Stimulated activated CD8-positive, alpha-beta memory T cell treated with anti-CD3 and anti-CD28 coated beads, Interleukin-2, amount 100 ng/mL, for 48 hours (primary cell): ENCODE measurements at places on chromosomes 2 and 18.
A peak's percentile ranks its signal among the peaks of the same experiment; 100 is the strongest.

DNA sequence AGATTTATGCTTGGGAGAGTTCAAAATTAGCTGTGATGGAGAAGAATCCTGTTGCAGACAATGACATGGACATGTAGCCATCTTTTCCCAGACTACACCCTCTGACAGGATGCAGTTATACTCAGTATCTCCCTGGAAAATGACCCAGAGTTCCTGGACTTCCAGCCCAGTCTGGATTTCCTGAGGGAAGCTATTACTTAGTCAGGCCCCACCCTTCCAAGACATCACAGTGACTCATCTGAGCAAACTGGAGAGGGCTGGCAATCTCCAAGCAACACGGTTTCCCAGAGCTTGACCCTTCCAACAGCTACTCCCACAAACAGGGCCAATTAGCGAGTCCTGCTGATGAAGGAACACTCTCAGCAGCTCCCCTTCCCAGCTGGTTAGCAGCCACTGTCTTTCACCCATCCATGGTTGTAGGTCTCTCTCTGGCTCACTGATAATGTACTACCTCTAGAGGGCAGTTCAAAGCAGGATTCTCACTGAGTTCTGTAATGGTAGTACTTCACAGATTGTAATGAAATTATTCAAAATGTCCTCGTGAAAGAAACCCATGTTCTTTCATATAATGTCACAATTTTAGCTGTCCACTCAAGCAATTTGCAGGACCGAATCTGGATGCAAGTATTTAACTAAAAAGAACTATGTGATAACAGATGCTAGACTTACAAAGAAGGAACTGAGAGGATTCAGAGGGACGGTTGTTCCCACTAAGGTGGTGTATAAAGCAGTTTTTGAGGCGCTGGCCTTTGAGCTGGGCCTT lies 110.2 kb downstream of the MDH1 start:
- no peak for DNase-seq

GRCh38 chr2:85421260-85422071 lies 3.0 kb downstream of the SH2D6 start:
- no peak for DNase-seq

DNA sequence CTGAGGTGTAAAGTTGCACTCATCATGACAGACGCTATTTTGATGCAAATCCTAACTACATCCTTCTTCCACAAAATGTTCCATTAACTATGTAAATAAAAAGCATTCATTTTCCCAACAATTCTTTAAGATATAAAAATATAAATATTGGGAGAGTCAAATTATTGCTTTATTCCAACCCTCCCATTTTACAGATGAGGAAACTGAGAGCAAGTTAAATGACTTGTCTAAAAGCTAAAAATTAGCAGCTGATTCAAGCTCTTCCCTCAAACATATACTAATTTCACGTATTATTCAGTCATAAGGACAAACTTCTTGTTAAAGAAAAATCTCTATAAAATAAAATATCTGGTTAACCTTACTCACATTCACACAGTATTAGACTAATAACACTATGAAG lies 16.8 kb downstream of the KDSR start:
- DNase-seq, result no peak

DNA sequence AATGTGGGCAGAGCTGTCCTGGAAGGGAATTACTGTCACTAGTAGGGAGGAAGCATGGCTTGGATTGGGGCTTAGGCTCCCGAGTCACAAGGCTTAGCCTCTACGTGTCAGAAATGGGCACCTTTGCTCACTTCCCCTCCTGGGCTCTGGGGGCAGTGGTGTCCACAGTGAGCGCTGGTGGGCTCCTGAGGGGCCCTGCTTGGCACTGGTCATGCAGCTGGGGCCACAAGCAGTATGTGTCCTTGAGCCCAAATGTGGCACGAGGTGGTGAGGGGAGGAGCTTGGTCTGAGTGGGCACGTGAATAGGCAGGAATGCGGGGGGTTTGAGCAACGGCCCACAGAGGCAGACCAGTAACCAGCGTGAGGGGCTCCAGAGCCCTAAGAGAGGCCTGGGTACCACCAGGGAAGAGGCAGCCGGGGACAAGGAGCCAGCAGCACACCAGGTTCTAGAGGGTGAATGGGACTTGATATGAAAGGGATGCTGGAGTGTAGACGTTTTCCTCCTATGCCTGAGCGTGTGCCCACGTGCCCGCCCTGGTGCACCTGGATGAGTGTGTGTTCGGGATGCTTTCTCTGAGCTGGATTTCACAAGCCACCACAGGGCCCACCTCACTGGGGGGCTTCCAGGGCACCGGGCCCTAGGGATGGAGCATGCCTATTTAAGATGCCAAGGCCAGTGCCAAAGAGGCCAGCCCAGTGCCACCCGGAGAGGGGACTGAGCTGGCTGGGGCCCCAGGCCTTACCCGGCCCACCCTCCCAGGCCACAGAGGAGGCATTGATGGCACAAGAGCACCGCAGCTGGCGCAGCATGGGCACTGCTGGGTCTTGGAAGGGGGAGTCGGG lies 22.8 kb upstream of the PTMA start:
- no peak for DNase-seq

DNA sequence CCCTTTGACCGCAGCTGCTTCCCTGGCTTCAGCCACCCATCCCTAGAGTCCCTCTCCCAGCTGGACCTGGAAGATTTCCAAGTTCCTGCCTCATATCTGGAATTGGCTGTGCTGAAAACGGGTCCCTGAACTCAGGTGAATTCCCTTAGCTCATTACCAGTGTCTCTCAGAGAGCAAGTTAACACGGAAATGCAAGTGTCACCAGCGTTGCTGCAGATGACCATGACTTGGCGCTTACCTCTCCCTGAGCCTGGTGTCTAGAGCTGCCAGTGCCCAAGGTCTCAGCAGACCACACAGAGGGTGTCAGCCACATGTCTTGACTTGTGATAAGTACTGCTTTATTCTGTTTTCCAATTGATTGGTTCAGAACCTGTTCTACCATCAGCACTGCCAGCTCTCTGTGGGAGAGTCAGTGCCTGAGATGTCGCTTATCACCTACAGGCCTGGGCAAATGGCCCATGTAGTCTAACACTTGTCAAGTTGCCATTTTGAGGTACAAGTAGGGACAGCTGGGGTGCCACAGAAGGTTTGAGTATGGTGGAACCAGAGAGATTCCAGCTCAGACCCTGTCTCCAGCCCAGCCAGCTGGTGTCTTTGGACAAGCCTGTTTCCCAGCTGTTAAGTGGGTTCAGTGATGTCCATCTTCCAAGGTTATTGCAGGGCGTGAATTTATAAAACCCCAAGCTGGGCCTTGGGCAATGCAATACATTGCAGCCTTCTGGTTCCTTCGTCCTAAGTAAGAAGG lies 48.7 kb downstream of the LYPD1 start:
- no peak for DNase-seq

- DNase-seq, result no peak
Observed at GRCh38 chr2:73035899-73036711, 35.4 kb downstream of the SFXN5 start.

DNA sequence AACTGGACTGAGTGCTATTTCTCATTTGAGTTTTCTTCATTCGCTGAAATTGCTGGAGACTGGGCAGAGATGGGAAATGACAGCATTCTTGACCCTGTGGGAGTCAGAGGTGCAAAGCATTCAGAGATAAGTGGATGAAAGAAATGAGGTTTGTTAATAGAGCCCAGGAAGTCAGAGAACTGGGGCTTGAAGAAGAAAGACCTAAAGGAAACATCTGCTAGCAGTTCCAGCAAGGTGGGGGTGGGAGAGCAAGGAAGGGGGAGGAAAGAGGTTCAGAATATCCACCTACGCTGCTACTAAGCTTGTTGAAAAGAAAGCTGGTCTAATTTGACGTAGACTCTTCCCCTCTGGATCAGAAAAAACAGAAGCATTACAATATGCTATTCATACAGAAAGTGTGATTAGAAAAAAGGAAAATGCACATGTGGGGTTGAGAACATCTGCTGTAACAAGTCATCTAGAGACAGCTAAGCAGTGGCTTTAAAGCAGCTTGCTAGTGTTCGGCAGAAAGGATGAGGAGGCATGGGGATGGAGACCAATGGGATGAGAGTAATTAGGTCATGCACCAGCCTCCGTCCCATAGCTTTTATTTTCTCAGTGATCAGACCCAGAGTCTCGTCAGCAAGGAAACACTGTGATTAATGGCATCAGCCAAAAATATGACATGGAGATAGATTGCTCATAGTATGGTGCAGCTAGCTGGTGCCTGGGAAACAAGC lies 29.7 kb downstream of the NAB1 start:
- DNase-seq, result no peak

GRCh38 chr2:144240656-144241339 lies 279.1 kb downstream of the ZEB2 start:
- no peak for DNase-seq

DNA sequence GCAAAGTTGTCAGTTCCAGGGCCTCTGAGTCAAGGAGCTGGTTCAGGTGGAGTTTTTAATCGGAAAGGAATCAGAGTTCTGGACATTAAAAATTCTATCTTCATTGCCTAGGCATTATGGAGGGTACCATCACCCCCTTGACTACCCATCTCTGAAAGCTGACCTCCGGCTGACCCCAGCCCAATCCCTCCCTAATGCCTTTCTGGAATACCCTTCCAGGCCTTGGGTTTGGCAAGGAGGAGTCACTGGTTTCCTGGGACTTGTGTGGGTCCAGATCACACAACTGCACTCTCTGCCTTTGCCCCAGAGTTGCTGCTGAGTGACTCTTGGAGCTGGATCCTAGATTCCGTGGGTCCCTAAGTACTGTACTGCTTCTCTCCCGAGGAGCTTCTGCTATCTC lies 1.0 kb upstream of the OSR1 start:
- DNase-seq, result no peak

DNA sequence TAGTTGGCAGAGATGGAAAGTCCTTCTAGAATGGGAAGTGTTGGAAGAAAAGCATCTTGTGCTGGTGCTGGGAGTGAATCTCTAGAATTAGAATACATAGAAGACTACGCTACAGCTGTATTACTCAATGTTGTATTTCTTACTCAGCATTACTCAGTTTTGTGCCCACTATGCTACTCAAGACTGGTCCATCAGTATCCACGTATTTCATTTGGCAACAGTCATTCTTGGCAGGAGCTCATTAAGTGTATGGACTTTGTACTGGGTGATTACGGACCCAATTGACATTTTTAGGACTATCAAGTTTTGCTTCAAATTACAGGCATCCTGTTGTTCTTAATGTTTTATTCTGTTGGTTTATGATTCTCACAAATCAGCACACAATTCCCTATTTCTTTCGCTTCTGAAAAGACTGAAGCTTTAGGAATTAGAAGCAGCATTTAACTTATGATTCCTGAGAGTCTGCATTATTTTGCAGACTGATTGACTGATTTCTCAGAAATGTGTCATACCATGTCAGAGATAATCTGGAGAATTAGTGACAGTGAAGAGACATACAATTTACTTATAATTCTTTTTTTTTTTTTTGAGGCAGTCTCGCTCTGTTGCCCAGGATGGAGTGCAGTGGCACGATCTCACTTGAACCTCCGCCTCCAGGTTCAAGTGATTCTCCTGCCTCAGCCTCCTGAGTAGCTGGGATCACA lies 136.9 kb downstream of the MYO3B start:
- no peak for DNase-seq

DNA sequence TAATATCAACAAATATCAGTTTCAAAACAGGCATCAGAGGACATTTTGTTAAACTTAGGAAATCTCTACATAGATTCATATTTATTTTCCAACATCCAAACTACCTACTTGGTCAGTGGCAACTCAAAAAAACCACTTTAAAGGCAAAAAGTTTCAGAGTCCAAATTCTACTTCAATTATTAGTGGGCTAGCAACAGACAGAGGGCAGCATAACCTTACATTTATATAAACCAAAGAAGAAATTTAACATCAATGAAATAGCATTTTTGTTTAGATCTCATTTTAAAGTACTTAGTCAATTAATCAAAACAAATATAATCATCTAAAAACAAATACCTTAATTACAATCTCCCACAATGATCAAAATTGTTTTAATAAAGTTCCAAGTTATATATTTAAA lies 33.3 kb downstream of the RTTN start:
- no peak for DNase-seq

DNA sequence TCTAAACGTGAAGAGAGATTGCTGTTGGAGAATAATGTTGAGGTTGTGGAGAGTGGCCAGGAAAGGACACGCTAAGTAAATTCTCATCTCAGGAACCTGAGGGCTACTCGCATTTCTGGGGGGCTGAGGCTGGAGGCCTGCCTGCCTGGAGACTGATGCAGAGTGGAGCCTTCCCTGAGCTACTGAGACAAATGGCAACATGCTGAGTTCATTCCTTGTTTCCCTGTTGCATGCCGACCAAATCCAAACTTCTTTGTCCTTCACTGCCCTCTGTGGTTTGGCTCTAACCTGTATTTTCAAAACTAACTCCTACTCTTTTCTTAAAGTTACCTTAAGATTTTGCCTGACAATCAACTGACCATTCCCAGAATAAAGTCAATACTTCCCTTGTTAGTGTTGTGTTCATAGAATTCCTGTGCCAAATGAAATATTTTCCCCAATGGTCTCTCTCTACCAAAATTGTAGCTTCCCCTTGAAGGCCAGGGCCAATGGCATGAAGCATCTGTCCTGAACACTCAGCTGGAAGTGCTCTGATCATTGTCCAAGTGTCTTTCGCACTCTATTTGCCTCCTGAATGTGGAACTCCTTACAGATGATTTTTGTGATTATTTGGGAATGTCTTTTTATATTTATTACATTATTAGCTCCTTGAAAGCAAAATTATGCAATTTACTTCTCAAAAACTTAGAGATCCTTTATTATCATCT lies 1085.6 kb downstream of the SOCS6 start:
- DNase-seq, result no peak

- no peak for DNase-seq
Observed at GRCh38 chr18:58227361-58227930, 183.4 kb downstream of the NEDD4L start.

- DNase-seq, result peak; percentile 82
Observed at GRCh38 chr2:112584134-112584890, at the start of gene CHCHD5. CHCHD5 (plus strand) TSS chr2:112584609; CDS start chr2:112584648, 39 bp downstream.

- DNase-seq, result no peak
Observed at GRCh38 chr2:134466141-134466540, 212.3 kb downstream of the MGAT5 start.

GRCh38 chr2:222504719-222505118 lies 80.4 kb downstream of the SGPP2 start:
- no peak for DNase-seq

DNA sequence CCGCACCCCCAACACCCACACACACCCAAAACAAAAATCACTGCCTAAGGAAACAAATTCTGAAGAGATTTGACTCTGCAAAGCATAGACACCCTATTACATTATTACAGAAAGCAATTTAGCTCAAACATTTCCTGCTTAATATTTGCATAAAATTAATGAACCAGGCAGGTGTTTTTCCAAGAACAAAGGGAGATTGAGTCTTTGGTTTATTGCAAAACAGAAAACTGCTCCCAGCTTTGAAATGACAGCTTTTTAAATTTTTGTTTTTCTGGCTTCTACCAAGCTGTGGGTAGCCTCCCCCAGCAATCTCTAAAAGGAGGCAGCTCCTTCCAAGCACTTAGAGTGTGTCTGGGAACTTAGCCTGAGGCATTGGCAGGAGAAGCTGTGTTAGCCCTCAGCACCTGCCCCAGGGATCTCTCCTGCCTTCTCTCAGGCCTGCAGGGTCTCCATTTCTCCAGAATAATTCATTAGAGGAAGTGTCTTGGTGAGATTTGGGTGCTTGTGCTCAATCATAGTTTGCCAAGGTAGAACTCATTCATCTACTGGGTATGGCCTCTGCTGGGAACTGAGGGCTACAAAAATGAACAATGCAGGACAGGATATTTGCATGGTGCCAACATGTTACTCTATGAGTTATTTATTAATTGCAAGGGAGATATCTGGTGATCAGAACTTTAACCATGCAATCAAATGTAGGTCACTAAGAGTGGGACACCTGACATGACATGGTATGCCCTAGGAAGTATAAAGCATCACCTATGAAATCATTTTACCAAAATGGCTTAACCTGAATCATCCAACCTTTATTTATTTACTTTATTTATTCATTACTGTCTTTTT lies 58.7 kb downstream of the B3GNT2 start:
- no peak for DNase-seq
